Activated CD8-positive, alpha-beta memory T cell treated with anti-CD3 and anti-CD28 coated beads, Interleukin-2, amount 10 ng/mL, durations not matched to agents 7 days and 5 days (primary cell): ENCODE measurements at places on chromosomes 1 and 21. TPM values are rescaled to one million over a fixed set of nuclear protein-coding genes. Genes with fewer than 3 reads are reported as not detected.

The PTGER3 gene
- total RNA-seq, result 0.80 TPM

The FALEC gene
- total RNA-seq, result not detected

The MMP23B gene
- 0.79 TPM for total RNA-seq

The CORT gene
- 0.73 TPM for total RNA-seq

The RGL1 gene
- 2.0 TPM for total RNA-seq

The ROR1 gene
- total RNA-seq, result not detected

The CELA2A gene
- not detected for total RNA-seq

The LINGO4 gene
- total RNA-seq, result 0.07 TPM

The AP4B1 gene
- total RNA-seq, result 57.3 TPM

The CDK11B gene
- 45.9 TPM for total RNA-seq

The SELP gene
- 0.18 TPM for total RNA-seq

The TINAGL1 gene
- not detected for total RNA-seq
